ENCODE measurements at places on chromosomes 16 and 17.

DNA sequence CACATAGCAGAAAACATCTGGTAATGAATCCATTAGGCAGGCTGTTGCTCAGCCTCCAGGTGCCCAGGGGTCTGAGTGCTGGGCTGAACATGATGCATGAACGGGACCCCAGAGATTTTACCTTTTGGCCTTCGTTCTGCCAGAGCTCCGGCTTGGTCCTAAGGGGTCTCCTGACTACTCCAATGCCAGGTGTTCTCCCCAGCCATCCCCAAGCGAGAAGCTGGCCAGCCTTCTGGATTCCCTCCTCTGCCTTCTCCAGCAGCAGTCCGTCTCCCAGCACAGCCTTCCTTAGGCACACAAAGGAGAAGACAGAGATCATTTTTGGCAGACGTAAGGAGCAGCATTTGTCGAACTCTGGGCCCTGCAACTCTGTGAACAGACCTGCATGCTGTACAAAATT lies 109.4 kb downstream of the RBFOX1 start:
- no peak for DNase-seq

- DNase-seq: no peak
These were observed 487 bp downstream of the RANBP10 start for GRCh38 chr16:67805718-67806427.

- DNase-seq: no peak
These were observed 47.8 kb upstream of the BAHCC1 start for GRCh38 chr17:81347437-81347836.

DNA sequence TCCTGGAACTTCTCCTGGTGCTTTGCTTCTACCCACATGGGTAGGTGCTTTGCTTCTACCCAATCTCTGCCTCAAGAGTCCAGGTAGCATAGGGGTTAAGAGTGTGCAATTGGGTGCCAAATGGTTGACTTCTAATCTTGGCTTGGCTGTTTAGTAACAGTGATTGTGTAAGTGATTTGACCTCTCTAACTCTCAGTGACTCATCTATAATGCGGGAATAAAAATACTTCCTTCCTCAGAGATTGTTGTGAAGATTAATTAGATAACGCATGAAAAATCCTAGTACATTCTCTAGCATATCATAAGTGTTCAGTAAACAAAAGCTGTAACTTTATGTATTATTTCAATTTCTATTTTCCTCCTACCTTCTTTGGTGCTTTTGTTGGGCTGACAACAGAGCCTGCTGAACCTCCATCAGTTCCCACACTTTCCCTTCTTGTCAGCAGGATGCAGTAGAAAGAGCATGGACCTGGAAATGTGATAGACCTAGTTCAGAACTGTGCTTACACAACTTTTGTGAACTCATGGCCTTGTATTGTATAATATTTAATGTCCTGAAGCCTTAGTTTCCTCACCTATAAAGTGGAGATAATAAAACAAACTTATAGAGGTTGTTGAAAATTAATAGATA lies 72.9 kb upstream of the SMIM36 start:
- DNase-seq: no peak

DNA sequence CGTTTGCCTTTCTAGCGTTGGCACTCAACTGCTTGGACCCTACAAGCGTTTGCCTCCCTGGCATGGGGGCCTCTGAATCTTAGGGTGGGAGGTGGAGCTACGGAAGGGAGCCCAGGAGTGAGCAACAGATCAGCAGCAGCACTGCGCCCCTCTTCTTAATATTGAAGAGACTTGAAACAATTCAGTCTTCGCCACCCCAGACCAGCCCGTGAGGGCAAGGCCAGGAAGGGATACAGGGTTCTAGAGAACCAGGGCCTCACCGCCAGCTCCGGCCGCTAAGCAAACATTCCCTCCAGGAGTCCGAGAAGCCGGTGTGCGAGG lies 1.5 kb upstream of the GPRC5C start:
- DNase-seq: no peak

DNA sequence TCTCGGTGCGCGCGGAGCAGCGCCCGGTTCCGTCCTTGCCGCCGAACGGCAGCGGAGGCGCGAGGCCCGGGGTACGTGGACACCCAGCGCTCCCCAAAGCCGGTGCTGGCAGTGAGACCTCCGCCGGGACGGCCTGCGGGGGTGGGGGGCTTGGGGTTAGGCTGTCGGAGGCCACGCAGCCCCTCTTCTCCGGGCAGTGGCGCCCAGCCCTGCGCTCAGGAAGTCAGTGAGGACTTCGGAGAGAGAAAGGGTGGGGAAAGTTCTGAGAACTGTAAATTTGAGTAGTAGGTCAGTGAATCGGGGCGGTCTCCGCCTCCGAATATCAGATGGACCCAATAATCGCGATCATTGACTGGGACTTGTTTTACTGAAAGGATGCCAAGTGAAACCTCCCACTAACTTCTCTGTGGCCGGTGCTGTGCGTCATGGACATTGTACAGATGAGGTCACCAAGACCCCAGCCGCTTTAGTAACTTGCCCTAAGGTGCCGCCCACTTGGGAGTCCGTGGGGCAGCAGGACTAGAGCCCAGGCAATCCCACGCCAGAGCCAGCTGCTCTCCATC lies 468 bp downstream of the IL4R start:
- peak; percentile 85 for DNase-seq

GRCh38 chr17:34645594-34645993 lies 66.2 kb downstream of the TMEM132E start:
- DNase-seq: peak; percentile 5

Measured in fibroblast of skin of scalp (primary cell).